ENCODE measurements at places on chromosomes 3 and 15.
A peak's percentile ranks its signal among the peaks of the same experiment; 100 is the strongest.

DNA sequence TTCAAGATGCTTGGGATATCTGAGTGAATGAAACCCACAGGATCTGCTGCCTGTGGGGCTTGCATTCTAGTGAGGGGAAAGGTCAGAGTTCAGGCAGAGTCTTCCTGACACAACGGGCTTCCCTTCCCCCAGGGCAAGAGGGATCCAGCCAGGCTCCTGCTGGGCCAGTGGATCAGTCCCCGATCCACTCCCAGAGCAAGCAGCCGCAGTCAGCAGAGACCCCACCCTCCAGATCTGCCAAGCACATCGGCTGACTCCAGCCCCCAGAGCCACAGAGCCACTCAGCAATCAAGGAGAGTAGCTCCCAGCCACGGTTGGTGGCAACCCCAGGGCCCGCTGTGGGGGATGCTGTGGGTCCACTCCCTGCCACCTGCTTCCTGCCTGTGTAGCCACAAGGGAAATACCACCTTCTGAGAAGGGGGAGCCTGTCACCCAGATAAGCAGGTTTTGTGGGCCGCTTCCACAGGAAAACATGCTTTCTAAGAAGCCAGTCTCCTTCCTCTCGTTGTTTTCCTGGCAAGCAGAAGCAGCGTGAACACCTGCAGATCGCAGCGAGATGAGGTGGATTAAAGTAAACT is 44.9 kb downstream of the CPN2 start:
- DNase-seq: peak; percentile 80

DNA sequence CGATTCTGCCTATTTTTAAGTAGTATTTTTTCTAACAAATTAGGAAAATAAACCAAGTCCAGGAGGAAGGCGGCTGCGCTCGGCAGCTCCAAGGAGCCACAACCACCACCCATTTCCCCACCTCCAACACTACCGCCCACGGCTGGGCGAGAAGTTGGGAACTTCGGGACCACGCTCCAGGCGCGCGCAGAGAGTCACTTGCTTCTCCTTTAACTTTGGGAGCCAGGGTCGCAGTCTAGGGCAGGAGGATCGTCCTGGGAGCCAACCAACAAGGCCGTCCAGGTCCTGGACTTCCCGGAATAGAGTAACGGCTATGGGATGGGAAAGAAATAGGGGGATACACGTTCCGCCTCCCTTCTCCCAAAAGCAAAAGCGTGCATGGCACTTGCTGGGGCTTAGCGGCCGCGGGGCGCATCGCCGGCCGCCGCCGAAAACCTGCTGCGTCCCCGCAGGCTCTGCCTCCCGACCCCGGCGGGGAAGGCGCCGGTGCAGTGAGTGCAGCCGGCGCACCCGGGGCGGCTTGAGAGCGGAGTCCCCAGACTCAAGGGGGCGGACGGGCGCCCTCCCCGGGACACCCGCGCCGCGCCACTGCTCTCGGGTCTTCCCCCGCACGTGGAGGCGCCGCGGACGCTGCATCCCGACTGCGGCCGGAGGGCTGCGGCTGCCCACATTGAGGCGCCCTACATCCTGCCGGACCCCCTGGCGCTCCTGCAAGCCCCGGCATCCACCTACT is 699 bp downstream of the MEGF11 start:
- DNase-seq: no peak

DNA sequence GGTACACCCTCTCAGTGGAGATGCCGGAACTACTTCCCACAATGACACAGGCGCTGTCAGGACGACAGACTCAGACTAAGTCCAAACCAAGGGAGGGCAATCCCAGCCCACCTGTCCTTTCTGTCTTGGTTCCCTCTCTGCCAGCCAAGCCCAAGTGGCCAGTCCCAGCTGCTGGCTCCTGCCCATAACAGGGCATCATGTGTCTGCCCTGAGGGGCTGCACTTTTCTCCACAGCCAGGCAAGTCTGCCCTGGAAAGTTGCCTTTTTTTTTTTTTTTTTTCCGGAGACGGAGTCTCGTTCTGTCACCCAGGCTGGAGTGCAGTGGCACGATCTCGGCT is 20.0 kb upstream of the BCL2A1 start:
- no peak for DNase-seq

DNA sequence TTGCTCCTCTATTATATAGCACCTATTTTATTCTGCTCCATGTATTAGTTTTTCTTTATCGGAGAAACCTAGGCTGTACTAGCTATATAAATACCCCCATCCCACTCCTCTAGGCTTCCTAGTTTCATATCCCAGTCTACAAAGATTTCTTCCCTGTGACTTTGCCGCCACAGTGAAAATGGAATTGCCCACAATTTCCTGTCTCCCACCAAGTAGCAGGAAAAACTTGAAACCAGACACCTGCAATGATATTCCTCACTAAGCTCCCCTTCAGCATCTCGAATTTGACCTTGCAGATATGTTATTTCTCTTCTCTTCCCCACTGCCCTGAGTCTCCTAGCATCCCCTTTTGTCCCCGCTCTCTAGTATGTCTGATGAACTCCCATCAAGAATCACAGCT is 685.8 kb upstream of the CCDC54 start:
- no peak for DNase-seq

DNA sequence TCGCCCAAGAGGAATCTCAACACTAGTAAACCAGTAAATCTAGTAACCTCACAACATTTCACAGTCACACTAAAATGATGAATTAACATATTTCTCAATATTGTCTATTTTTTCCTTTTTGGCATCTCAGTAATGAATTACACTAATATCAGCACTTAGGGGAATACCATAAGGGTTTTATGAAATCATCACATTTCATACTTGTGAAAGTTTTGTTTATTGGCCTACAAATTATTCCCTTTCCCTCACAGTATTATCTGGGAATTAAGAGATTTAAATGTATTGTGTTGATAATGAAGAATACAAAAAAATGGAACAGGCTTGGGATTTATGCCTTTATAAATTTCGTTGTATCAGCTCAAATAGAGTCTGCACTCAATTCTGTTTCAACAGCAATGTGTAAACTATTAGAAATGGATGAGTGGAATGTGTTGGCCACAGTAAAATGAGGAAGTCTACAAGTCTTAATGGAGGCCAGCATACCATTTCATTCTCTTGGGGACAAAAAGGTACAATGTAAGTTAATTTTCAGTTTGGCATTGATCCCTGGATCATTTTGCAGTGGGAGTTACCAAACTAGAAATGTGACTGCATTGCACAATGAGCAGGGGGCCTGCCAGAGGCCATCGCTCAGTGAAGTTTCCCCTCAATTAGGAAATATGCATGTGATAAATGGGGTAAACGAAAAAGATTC is 195.4 kb downstream of the FMN1 start:
- DNase-seq: no peak

- DNase-seq: no peak
These were observed 25.4 kb upstream of the SOX14 start for GRCh38 chr3:137738710-137739109.

GRCh38 chr15:79431636-79432344 is at the start of gene MINAR1:
Gene MINAR1 (plus strand): TSS chr15:79432336. CDS start chr15:79456148, 23,812 bp downstream.
- DNase-seq: no peak

- DNase-seq: no peak
These were observed 13.3 kb downstream of the DUOX1 start for GRCh38 chr15:45143056-45143455.

DNA sequence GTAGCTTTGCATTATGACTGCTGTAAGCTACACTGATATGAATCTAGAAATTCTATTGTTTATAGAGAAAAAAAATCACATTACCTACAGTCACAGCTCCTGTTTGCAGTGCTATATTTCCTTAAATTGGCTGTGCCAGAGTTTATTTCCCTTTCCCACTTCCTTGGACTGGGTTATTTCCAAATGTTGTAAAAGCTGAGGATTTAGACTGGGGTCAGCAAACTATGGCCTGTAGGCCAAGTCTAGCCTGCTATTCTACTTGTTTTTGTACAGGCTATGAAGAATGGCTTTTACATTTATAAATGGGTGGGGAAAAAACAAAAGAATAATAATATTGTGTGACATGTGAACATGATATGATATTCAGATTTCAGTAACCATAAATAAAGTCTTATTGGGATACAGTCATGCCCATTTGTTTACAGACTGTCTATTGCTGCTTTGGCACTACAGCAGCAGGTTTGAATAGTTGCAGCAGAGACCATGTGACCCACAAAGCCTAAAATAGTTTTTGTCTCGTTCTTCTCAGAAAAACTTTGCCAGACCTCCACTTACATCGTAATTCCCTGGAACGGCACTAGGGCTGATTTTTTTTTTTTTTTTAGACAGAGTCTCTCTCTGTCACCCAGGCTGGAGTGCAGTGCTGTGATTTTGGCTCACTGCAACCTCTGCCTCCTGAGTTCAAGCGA is 7.8 kb downstream of the GLDN start:
- DNase-seq: no peak

Measured in thymus (tissue), 14 donors.